ENCODE measurements at places on chromosomes 3 and 15. TPM values are rescaled to one million over a fixed set of nuclear protein-coding genes. Genes with fewer than 3 reads are reported as not detected.

- no peaks in the 10 kb centered on the region for H3K27me3 ChIP-seq
- no peak overlapping the region for H3K27ac ChIP-seq
- no peak overlapping the region for H3K4me3 ChIP-seq
- H3K36me3 ChIP-seq, result no peaks in the 10 kb centered on the region
- DNase-seq, result no peak
Observed at GRCh38 chr3:94301366-94301765, 238.5 kb downstream of the NSUN3 start.

DNA sequence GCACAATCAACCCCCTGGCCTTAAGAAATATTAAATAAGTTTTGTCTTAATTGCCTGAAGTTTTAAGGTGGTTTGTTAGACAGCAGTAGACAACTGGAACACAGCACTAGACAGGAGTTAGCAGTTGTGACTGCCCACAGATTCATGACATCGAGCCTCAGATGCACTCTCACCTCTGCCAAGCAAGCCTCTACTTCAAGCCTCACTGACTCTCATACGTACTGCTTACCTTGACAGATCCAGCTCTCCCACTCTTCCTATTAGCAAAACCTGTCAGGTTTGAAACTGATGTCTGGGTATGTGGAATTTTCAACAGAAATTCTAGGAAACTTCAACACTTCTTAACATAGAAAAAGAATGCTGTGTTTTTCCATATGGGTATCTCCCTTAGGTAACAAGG, 382.9 kb upstream of the DPH6 start:
- no peak overlapping the region for H3K4me3 ChIP-seq
- no peaks in the 10 kb centered on the region for H3K27me3 ChIP-seq
- no peaks in the 10 kb centered on the region for H3K36me3 ChIP-seq
- H3K27ac ChIP-seq, result peak overlapping the region; percentile 41

The SLC12A1 gene
- total RNA-seq, result not detected

The FBN1 gene
- 12.6 TPM for total RNA-seq

- DNase-seq, result no peak
- H3K4me3 ChIP-seq, result no peak overlapping the region
- no peaks in the 10 kb centered on the region for H3K27me3 ChIP-seq
- peaks cover 24% of the 10 kb centered on the region for H3K4me1 ChIP-seq
- no peaks in the 10 kb centered on the region for H3K36me3 ChIP-seq
Observed at GRCh38 chr3:177322881-177323280, 125.6 kb upstream of the TBL1XR1 start.

- no peaks in the 10 kb centered on the region for H3K36me3 ChIP-seq
- H3K4me1 ChIP-seq, result no peaks in the 10 kb centered on the region
- no peak overlapping the region for H3K27ac ChIP-seq
- no peak for DNase-seq
- no peak overlapping the region for H3K4me3 ChIP-seq
Observed at GRCh38 chr3:81352867-81353266, 408.6 kb downstream of the GBE1 start.

DNA sequence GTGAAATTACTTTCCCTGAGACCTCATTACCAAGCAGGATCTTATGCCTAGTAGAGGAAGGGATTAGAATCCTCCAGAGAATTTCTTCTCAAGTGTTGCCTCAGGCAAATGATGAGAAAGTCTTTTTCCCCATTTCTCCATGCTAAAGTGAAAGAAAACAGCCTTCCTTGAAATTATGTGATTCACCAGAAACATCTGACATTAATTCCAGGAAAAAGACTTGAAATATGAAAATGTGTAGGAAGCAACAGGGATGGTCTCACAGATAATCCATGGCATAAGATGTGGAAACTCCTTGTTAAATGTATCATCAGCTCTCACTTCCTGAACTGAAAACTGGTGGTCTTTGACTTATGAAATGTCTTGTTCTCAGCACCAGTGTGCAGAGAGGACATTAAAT, 17.9 kb upstream of the ABI3BP start:
- H3K27me3 ChIP-seq, result no peaks in the 10 kb centered on the region
- no peaks in the 10 kb centered on the region for H3K36me3 ChIP-seq
- no peak overlapping the region for H3K27ac ChIP-seq

DNA sequence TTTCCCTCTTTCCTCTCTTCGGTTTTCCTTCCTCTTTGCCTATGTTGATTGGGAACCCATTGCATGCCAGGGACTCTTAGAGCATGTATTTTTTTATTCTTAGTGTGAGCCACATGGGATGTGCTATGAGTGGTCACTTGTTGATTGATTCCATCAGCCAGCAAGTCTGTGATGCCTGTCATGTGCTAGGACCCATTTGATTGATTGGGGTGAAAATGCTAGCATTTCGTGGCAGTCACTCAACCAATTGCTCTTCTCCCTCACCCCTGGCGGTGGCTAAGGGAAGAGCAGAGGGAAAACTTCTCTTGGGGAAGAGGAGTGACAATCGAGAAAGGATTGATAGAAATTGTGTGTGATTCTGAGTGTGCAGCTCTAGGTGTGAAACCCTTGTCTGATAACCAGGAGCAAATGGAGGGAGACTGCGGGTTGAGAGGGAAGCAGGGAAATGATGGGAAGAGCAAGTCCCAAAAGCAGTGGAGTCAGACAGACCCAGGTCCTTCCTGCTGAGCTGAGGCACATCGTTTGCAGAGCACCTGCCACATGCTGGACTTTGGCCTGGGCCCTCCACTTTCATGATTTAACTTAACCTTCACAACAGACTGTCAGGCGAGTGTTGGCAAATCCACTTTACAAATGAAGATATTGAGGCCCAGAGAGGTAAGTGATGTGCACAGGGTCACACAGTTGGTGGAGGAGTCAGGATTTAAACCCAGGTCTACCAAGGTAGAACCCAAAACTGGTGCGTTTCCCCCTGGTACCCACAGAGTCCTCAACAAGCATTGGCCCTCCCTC, 40.0 kb downstream of the SLC6A11 start:
- no peak overlapping the region for H3K27ac ChIP-seq
- no peak overlapping the region for H3K4me3 ChIP-seq
- no peak for DNase-seq
- H3K27me3 ChIP-seq, result no peaks in the 10 kb centered on the region
- no peaks in the 10 kb centered on the region for H3K4me1 ChIP-seq
- H3K36me3 ChIP-seq, result no peaks in the 10 kb centered on the region

The DUSP7 gene
- 16.0 TPM for total RNA-seq

DNA sequence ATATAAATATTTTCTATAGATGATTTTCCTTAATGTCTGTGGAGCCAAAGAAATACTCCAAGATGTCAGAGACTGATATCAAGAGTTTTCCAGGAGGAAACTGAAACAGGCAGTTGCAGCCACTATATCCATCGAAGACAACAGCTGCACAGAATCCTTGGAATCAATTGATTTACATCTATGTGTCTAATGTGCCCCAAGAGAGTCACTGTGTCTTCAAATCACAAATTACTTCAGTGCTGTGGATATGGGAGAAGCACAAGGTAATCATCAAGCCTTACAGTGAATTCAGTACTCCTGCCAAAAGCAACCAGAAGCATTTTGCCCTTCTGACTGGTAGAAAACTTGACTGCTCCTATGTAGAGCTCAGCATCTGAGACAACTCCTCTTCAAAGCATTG, 51.1 kb downstream of the CPNE4 start:
- H3K4me1 ChIP-seq, result no peaks in the 10 kb centered on the region
- no peak overlapping the region for H3K4me3 ChIP-seq
- H3K27ac ChIP-seq, result no peak overlapping the region

The CCDC80 gene
- total RNA-seq, result 0.80 TPM

- no peaks in the 10 kb centered on the region for H3K4me1 ChIP-seq
- no peak overlapping the region for H3K4me3 ChIP-seq
- no peak for DNase-seq
- peaks cover 3% of the 10 kb centered on the region for H3K27me3 ChIP-seq
- H3K27ac ChIP-seq, result no peak overlapping the region
Observed at GRCh38 chr3:68880632-68881031, 51.7 kb downstream of the TAFA4 start.

The RHCG gene
- total RNA-seq, result not detected

- no peak overlapping the region for H3K4me3 ChIP-seq
- no peaks in the 10 kb centered on the region for H3K4me1 ChIP-seq
- no peaks in the 10 kb centered on the region for H3K27me3 ChIP-seq
- H3K27ac ChIP-seq, result no peak overlapping the region
Observed at GRCh38 chr3:180932819-180933218, 20.3 kb downstream of the FXR1 start.

DNA sequence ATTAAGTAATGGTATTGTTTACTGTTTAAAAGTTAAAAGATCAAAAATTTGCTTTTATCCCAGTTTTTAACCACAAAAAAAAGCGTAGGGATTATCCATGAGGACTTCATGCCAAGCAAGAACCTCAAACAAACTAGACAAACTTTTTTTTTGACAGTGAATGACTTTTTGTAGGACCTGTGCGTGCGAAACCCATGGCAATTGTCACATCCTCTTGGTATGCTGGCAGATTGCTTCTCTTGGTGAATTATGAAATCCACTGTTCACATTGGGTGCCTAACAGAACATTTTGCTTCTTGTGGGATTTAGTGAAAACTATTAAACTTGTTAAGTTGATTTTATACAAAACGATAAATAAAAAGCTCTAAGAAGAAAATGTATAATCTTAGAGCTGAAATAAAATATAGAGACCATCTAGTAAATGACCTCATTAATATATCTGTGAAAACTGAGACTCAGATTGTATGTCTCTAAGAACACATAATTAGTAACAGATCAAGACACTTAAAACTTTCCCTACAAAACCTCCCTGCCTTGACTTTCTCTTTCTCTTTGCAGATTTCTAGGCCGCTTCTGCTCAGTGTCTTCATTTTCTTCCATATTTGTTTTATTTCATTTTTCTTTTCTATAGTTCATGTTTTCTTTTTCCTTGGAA, 87.3 kb upstream of the CGNL1 start:
- H3K36me3 ChIP-seq, result peaks cover 6% of the 10 kb centered on the region
- no peak for DNase-seq
- no peak overlapping the region for H3K4me3 ChIP-seq

GRCh38 chr3:190585805-190586630, 72.1 kb downstream of the IL1RAP start:
- H3K4me3 ChIP-seq, result no peak overlapping the region
- no peaks in the 10 kb centered on the region for H3K36me3 ChIP-seq
- no peaks in the 10 kb centered on the region for H3K4me1 ChIP-seq
